ENCODE measurements at places on chromosomes 3 and 15. TPM values are rescaled to one million over a fixed set of nuclear protein-coding genes. Genes with fewer than 3 reads are reported as not detected.

MUC4 gene
- not detected for total RNA-seq

CCR4 gene
- total RNA-seq = 0.08 TPM

GASK1A gene
- 0.75 TPM for total RNA-seq

ST8SIA2 gene
- total RNA-seq = 2.0 TPM

HYAL2 gene
- total RNA-seq = 33.8 TPM

Data from Right ventricle myocardium superior (tissue), 1 donor.